Epithelial cell of prostate (primary cell): ENCODE measurements at places on chromosomes 4 and X.

GRCh38 chr4:113222471-113222870 is 173.0 kb downstream of the ANK2 start:
- DNase-seq, result no peak

GRCh38 chr4:7341491-7342222 is 93.1 kb downstream of the PSAPL1 start:
- DNase-seq, result no peak

DNA sequence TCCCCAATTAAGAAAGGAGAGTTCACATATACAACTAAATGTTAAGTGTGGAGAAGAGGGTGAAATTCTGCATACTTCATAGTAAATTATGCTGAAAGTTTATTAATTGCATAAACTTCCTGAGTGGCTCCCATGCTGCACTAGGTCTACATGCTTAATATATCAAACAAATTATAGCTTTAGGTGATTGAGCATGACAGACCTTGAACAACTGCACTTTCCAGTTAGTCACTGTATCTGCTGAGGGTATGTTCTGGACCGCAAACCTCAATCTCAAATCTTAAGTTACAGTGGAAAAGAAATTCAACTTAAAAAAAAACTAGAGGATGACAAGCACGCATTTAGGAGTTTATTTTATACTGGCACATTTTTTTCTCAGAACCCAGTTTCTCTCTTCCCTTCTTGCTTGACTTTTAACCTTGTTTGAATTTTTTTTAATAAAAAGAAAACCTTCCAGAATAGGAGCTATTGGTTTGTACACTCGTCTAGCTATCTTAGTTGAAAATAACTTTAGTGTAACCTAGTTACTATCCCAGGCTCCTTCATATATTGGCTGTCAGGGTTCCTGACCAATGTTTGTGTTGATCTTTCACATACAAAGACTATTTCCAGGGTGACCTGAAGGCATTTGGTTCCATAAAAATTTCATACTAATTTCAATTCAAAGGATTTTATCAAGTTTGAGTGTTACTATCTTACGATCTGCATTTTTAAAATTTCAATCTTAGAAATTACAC is 10.2 kb upstream of the FAM120C start:
- DNase-seq, result no peak

DNA sequence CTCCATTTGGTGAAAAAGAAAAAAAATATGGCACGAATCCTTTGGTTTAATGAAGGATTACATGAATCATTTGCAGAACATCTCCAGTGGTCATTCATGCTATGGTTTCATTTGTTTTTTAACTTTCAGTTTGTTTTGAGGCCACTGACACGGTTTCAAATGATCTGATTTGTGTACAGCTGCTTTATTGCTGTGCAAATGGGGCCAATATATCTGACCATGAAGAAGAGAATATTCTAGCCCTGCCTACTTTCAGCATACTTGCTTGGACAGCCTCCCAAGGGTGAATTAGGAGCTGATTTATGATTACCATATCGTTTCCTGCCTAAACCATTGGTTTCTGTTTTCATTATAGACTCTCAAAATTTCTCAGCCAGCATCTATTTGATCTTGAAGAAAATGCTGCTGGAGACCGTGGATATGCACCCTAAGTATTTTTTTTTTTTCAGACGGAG is 30.7 kb downstream of the SPARCL1 start:
- DNase-seq, result no peak

DNA sequence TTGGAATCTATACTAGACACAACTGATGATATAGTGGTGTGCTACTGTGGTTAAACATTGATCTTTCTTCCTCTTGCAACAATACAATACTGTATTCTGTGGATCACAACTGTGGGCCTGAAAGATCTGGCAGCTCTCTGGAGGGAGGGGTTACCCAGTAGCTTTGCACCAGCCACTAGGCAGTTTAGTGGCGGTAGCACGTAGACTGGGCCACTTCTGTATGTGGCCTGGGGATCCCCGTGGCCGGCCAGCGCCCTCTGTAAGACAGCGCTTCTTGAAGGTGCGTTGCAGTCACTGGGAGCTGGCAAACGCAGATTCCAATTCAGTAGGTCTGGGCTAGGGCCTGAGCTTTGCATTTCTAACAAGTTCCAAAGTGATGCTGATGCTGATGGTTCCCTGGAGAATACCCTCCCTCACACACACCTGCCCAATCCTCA is 168.6 kb downstream of the MGST2 start:
- no peak for DNase-seq

DNA sequence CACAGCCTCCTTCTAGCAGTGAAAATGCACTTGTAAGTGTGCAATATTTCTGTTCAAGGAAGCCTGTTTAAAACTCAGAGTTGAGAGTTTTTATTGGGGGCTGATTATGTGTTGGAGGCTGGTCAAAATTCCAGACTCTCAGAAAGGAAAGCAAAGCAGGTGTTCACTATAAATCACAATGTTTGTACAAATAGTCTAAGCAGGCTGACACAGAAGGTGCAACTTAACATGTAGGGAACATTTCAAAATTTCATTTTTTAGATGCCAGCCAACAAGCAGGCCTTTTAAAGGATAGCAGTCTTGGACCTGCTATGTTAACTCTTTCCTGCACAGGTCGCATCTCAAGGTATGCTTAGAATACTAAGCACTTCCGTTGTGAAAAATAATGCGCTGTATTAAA is 112.3 kb upstream of the IL13RA1 start:
- DNase-seq, result no peak

DNA sequence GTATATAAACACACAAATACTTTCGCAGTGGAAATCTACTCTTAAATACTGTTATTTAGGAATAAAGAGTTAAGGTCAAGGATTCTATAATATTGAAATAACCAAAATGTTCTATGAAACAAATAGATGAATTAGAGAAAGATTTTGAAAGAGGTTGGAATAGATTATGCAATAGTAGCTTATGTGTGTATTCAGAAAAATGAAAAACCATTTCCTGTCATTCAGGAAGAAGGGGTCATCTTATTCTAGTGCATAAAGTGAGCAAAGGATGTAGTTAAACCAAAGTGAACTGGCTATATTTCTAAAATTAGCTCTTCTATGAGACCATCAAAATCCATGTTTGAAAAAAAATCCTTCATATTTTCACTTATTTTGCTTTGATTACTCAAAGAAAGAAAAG is 30.0 kb upstream of the MYOZ2 start:
- DNase-seq, result no peak

DNA sequence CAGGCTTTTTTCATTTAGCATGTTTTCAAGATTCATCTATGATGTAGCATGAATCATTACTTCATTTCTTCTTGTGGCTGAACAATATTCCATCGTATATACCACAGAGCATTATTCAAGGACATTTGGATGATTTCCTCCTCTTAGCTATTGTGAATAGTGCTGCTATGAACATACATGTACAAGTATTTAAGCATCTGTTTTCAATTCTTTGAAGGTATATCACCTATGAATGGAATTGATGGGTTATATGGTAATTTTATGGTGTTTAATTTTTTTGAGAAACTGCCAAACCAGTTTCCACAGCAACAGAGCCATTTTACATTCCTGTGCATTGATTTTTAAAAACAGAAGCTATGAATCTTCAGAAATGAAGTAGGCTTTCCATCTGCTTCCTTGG is 36.1 kb upstream of the WDR19 start:
- no peak for DNase-seq

GRCh38 chr4:108519911-108520601 is 100.3 kb upstream of the RPL34 start:
- DNase-seq, result no peak

DNA sequence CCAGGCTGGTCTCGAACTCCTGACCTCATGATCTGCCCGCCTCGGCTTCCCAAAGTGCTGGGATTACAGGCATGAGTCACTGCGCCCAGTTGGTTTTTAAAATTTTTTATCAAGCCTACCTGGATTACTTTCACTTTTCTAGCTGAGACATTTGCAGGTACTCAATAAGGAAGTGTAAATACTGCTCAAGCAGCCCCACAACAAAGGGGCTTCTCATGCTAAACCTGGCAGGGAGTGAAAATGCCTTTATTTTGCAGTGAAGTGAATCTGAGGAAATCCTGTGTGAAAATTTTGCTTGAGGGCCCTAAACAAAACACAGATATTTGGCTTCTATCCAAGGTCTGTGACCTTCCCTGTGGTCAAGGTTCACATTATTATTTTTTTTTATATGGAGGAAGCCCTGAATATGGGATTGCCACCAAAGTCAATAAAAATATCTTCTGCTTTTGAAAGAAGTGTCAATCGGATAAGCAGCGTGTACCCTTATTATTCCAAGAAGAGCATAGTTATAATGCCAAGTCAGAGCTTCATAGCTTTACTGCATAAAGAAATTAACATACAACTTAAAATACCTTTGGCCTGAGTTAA is 481.0 kb downstream of the SH2D1A start:
- no peak for DNase-seq

DNA sequence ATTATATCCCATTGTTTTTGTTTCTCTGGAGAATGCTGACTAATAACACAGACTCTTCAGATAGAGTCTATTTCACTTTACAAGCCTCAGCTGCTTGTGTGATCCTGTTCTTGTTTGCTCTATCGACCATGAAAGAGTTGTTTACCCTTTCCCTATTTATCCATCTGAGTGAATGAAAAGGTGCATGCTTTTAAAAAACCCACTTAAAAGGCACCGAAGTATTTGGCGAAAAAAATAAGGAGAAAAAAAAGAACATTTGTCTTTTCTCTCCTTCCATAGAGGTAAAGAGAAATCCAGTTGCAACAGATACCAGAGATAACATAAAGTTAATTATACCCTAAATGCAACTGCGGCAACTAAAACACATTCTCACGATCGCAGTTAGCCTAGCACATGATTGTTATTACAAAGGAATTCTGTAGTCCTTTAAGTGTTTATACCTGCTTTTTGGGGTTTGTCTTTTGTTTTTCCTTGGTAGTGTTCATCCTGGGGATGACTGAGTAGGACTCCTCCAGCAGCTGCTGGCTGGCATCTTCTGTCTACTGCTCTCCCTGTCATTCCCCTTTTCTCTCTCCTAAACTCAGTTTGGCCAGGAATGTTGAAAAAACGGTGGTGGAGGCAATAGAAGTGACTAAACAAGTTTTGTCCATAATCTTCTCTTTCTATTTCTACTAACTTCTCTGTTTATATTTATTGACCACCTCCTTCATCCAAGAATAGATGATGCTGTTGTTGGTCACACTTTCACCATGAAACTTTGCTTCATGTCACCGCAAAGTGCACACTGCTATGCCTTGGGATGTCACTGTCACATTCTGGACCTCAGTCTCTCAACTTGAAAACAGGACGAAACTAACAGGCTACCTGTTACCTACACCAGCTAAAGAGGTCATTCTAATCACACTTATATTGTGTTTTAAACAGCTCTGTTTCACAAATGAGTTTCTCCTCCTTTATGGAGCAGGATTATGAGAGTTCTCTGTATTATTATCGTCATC is 41.9 kb upstream of the FRAS1 start:
- DNase-seq, result no peak

DNA sequence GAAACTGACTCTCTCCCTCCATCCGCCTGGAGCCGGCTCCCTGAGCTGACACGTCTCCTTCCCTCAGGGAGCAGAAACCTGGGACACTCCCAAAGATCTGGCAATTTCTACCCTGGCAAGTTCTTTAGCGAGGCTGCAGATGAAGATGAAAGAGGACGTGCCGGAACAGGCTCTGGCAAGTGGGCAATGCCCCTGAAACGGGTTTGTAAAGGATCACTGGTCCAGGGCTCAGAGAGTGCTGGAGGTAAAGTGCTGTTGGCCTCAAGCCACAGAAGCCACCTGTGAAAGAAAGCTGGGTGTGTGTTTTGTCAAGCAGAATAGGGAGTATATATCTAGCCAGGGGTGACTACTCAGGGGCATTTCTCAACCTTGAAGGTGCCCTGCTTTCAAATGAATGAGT is 131.4 kb upstream of the ATP6AP2 start:
- no peak for DNase-seq

- no peak for DNase-seq
Measured at GRCh38 chr4:173284463-173284862, 49.7 kb downstream of the HMGB2 start.

GRCh38 chrX:153647461-153648357 is 706 bp downstream of the DUSP9 start:
- no peak for DNase-seq

DNA sequence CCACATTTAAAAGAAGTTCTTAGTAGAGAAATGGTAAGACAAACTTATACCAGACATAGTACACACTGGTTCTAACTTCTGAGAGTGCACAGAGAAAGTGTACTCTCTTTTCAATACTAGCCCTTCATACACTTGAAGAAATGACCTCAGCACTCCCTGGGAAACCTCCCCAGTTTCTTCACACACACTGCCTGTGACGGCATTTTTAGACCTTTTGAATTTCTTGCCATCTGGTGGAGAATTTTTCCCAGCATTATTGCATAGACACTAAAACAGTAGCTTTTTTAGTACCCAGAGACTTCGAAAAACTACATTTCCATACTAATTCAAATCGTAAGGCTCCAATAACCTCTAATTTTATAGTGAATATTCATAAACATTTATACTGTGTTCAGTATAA is 341.6 kb upstream of the MAOA start:
- DNase-seq, result no peak

DNA sequence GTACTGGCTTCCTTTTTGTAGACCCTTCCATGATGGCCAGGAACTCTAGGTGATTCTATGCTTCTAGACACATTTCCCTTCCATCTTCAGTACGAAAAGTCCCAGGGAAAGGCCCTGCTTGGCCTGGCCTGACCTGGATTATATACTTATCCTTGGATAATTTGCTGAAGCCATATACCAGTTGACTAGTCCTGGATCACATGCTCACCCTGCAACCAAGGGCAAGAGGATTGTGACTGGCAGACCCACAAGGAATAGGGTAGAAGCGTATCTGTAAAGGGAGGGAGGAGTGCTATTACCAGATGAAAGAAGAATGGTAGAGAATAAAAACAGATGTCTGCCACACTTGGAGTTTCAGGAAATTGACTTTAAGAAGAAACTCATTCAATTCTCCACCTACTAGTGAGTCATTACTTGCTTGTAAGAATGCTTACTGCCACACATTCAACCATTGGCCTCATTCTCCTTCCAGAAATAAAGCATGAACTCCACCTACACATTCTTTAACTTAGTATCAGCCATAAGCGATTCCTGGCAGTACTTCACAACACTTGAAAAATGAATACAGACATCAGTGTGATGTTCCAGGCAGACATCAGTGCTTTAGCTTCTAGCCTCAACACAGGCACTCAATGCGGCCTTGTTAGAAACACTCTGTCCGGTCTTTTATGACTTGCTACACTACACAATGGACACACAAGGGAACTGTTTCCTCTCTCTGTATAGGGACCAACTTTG is 141.8 kb downstream of the CBR4 start:
- peak; percentile 55 for DNase-seq

DNA sequence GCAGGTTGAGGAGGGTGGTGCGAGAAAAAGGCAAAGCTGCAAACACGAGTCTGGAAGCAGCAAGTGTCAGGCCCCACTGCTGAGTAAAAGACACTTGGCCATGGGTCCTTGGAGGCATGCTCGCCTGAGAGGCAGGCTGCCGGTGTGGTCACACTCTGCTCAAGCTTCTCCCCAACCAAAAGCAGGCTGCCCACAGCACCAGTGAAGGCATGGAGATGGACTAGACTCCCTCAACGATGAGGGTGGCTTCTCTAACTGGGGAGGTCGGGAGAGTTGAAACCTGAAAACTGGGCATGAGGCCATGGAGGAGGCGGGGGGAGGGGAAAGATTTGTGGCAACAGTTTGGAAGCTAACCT is 86.5 kb downstream of the ATG4A start:
- no peak for DNase-seq
